Adipocyte (in vitro differentiated cells): ENCODE measurements at places on chromosomes 1 and 21.

- peak; percentile 86 for DNase-seq
Observed at GRCh38 chr1:189619682-189620332, 857.9 kb downstream of the BRINP3 start.

GRCh38 chr21:35509001-35509704 lies 460.1 kb upstream of the RUNX1 start:
- DNase-seq, result peak; percentile 13

- no peak for DNase-seq
Observed at GRCh38 chr1:62333441-62333840, 14.2 kb upstream of the KANK4 start.

- no peak for DNase-seq
Observed at GRCh38 chr1:221998781-221999180, 256.9 kb upstream of the DUSP10 start.

GRCh38 chr1:113166473-113166872 lies 93.5 kb downstream of the LRIG2 start:
- no peak for DNase-seq

- no peak for DNase-seq
Observed at GRCh38 chr1:248782416-248783141, 27.0 kb upstream of the LYPD8 start.

DNA sequence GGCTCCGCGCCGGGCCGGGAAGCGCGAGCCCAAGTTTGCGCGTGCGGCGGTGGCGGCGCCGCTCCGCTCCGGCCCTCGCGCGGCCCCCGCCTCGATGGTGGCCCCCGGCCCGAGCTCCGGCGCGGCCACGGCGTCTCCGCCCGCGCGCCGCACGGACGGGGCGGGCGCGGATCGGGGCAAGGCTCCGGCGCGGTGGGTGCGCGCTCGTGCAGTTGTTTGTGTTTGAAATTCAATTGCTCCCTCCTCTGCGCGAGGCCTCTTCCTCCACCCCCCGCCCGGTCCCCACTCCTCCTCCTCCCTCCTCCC lies at the start of gene HDGF:
Gene HDGF (minus strand): TSS at position 225 of the 306 bp plus-strand sequence. CDS start 246 bp downstream, outside the sequence.
- DNase-seq, result no peak

GRCh38 chr1:155324717-155325602 lies 4.3 kb downstream of the RUSC1 start:
- DNase-seq, result peak; percentile 57

DNA sequence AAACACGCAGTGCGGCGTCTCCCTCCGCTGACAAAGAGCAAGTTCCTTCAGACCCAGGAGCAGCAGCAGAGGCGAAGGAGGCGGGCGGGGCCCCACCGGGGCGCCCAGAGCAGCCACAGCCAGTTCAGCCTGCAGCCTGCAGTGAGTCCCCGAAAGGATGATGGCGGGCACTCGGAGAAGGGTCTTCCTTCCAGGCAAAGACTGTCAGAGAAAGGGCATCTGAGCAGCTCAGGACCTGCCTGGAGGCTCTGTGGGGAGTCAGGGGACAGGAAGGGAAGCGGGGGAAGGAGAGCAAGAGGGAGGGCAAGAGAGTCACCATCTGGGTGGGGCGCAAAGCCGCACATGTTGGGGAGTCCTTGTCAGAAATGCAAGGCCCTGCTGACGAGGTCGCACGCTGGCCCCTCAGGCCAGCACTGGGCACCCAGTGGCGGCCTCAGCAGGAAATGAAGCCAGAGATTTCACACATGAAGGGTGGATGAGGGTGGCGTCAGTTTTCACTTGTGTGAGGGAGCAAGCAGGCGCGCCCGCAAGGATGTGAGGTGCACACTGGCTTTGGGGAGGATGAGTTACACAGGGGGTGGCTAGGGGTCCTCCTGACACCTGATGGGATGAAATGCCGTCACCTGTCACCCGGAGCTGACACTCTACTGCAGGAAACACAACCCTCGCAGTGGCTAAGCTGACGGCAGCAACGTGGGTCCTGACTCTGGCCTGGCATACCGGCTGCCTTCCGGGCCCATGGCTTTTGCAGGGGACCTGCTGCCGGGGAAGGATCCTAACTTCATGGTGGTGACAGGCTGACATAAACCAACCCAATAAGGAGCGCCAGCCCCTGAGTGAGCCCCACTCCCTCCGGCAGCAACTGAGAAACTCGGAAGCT lies 6.6 kb downstream of the LRRC47 start:
- DNase-seq, result no peak

DNA sequence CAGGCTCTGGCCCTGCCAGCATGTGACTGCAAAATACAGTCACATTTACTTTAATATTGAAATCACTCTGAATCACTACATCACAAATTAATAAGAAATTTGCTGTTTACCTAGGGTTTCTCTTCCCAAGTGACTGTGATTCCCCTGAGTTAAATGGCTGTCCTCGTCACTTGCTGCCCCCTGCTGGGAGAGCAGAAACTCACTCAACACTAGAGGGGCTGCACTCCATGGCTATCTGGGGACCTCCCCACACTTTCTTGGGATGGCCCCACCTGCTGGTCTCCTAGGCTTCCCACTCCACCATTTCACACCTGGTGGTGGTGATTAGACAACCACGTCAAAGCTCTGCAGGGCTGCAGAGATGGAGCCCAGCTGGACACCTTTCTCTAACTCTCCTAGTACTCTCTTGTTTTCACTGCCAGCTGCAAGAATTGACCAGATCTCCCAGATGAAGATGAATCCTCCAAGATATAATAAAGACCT lies 63.4 kb downstream of the CD2 start:
- peak; percentile 45 for DNase-seq

GRCh38 chr1:46659307-46659870 lies 8.8 kb downstream of the ATPAF1 start:
- DNase-seq, result no peak

DNA sequence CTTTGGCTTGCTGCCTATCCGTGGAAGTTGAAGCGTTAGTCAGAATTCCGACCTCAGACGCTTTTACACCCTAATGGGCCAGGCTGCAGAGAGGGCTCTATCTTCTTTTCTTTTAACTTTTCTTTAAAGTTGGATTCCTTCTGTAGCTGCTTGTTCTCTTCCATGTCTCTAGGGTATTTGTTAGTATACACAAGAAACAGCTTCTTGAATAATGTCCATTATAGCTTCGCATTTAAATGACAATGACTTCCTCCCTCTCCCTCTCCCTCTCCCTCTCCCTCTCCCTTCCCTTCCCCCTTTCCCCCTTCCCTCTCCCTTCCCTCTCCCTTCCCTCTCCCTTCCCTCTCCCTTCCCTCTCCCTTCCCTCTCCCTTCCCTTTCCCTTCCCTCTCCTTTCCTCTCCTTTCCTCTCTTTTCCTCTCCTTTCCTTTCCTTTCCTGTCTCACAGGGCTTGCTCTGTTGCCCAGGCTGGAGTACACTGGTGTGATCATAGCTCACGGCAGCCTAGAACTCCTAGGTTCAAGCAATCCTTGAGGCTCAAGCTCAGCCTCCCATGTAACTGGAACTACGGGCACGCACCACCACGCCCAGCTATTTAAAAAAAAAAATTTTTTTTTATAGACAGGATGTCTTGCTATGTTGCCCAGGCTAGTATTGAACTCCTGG lies 33.0 kb downstream of the RIPPLY3 start:
- DNase-seq, result no peak

GRCh38 chr1:231679109-231679508 lies 52.5 kb downstream of the DISC1 start:
- no peak for DNase-seq

DNA sequence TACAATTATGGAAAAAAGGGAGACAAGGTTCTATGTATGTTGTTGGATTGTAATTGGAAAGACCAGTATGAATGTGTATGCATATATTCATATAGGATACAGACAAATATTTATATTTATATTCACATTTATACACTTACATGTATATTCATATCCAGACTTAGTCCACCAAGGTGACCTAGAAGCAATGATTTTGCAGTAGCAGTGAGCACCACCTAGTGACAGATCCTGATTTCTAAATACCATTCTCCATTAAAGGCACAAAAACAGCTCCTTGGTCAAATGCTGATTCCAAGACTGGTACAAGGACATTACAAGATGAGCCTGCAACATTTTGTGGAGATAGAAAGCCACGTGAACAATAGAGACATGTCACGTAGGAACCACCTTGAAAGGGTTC lies 153.4 kb downstream of the SDCCAG8 start:
- DNase-seq, result no peak

DNA sequence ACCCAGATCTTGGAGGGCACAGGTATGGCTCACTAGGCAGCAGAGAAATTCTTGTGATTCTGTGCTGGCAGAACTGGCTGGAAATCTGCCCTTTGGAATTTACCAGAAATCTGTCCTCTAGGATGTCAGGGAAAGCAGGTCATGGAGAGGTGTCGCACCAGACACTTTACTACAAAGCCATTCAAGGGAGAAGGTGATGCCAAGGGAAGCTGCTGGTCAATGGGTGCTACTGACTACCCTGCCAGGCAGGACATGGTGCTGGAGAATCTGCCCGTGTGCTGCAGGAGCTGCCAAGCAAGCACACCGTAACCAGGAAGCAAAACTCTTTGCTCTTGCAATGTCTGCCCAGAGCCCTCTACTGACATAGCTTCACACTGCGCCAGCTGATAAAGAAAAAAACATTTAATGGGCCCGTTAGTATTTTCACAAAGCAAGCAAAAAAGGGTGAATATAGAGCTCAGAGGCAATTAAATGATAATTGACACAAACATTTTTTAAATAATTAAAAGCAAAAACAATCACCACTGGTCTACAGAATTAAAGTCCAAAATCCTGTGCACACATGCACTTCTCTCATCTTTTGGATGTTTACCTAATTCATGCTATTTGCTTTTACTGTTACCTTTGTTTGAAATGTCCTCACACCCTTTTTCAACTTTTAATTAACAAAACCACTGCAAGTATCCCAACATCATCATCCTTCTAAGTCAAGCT lies 7.2 kb upstream of the FBXO28 start:
- peak; percentile 50 for DNase-seq

- no peak for DNase-seq
Observed at GRCh38 chr1:16063921-16064320, 9.5 kb downstream of the FAM131C start.

DNA sequence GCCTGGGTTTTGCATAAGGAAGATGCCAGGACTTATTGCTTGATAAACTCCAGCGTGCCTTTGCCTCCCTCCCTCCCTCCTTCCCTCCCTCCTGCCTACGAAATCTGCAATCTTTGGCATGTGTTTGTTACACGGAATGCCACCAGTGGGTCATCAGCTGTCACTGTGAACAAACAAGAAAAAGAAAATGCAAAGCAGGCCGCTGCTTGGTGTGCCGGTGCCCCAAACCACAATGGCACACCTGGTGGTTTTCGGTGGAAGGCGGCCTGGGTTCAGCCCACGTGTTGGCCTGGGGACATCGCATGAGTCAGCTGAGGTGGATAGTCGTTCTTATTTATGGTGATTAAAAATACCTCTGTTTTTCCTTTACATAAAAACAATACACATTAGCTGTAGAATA lies 16.3 kb upstream of the IFNLR1 start:
- DNase-seq, result no peak

DNA sequence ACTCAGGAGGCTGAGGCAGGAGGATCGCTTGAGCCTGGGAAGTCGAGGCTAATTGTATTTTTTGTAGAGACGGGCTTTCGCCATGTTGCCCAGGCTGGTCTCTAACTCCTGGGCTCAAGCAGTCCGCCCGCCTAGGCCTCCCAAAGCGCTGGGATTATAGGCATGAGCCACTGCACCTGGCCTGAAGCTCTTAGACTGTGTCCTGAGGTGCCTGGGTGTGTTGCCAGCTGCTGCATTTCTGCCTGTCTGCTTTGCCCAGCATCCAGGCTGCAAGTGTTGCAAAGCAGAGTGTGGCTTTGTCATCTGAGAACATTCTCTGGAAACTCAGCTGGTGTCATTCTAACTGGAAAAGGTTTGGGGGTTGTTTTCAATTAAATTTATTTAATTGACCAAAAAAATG lies 105.0 kb downstream of the HUNK start:
- DNase-seq, result no peak

- DNase-seq, result peak; percentile 47
Observed at GRCh38 chr1:85343213-85343611, 66.8 kb upstream of the BCL10 start.

- peak; percentile 37 for DNase-seq
Observed at GRCh38 chr1:240878631-240879030, 266.7 kb upstream of the GREM2 start.

- no peak for DNase-seq
Observed at GRCh38 chr1:236869911-236870310, 74.8 kb downstream of the MTR start.

DNA sequence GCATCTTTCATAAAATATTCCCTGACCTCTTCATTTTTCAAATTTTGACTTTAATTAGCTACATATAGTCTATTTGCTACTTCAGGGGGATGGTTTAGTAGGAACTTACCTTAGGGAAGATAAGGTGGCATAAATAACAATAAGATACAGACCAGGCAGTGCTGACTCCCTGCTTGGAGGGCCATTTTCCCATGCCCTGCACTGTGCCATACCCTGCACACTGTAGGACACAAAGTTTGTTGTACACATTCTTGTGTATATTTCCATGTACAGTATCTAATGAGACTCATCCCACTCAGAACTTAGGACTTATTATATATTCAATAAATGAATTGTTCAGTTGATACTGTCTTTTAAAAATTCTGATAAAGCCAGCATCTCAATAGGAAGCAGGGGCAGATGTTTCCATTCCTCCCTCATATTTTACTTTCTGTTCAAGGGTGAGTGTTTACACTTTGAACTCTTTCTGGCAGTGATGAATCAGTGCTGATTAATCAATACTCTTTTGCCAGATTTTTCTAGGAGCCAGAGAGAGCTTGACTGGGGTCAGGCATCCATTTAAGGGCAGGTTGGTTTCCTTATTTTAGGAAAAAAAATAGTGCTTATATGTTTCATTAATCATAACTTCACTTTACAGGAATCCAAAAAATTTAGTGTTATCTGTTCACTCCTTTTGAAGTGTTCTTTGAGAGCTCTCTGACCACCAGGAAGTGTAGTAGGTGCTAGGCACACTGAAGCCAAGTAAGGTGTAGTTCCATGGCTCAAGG lies 30.6 kb downstream of the MPZL1 start:
- no peak for DNase-seq

DNA sequence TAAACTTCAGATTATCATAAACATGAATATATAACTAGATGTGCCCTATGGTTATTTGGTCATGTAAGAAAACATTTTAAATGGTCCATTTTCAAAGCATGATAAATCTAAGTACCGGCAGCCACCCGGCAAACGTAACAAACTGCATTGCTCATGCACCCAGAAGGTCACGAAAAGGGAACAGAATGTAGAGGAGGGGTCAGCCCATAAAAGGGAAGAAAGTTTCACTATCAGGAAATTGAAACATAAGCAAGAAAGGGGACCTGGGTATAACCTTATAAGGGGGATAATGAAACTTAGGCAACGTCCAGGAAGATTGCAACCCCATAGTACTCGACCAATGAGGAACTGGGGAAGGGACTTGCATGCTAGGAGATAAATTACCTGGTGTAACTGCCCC lies 421.2 kb upstream of the ZRANB2 start:
- no peak for DNase-seq

GRCh38 chr1:97186381-97186780 lies 464.8 kb downstream of the PTBP2 start:
- no peak for DNase-seq

GRCh38 chr1:109184687-109185086 lies 29.0 kb upstream of the SARS1 start:
- DNase-seq, result no peak

DNA sequence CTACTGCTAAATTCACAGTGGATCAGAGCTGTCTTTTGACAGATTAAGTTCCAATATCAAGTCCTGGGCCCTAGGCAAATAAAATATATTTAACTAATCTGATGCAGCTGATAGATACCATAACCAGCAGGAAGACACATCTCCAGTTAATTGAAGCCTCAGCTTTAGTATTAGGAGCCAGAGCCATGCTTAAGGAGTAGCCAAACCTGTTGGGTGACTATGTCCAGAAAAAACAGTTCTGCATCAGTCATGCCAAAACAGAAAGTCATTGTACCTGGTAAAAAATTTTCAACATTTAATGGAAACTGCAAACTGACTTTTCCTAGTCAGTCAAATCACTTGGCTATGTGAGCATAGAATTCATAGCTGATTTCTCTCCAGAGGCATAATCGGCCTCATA lies 200.5 kb upstream of the RUNX1 start:
- DNase-seq, result no peak
